Fibroblast of skin of abdomen (primary cell): ENCODE measurements at places on chromosomes 1 and 21.
A peak's percentile ranks its signal among the peaks of the same experiment; 100 is the strongest.

DNA sequence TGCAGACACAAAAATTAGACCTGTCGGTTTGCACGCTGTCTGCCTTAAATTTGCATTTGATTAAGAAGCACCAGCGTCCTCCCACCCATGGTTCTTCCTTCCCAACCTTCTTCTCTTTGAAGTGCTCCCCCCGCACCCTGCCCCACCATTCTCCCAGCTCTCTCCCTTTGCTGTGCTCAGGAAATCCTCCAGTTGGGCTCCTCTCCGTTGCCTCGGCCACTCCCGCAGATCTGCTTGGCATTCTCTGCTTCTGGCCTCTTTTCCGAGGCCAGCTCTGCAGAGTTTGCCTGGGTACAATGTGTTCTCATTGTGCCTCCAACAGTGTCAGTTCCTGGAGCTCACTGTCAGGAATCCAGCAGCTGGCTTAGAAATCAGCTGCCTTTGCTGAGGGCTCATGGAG, 126.1 kb downstream of the NAV1 start:
- DNase-seq, result no peak

DNA sequence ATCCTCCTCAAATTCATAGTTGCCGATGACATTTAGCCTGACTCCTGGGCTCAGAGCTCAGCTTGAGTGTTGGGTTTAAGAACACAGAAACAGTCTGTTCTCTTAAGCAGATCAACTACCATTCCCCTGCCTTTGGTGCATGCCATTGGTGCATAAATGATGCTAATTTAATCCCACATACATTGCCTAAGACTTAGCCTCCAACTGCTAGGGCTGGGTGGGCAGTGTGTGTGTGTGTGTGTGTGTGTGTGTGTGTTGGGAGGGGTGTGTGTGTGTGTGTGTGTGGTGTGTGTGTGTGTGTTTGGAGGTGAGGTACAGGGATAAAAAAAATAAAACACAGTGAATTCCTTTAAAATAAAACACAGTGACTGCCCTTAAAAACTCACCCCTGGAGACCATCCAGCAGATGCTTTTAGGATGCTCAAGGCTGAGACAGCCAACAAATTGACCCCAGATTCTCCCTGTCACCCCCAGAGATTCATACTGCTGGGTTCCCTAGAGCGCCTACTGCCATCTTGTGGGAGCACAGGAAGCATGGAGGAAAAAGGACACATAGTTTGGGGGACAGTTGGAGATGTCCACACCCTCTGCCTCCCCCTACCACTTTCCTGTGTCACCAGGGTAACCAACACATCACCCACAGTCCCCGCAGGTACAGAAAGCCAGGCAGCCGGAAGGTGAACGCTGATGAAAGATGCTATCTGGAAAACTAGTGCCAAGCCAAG, 30.6 kb downstream of the KLHDC7A start:
- DNase-seq, result no peak

- no peak for DNase-seq
Measured at GRCh38 chr1:53090227-53091147, 28.5 kb downstream of the PODN start.

DNA sequence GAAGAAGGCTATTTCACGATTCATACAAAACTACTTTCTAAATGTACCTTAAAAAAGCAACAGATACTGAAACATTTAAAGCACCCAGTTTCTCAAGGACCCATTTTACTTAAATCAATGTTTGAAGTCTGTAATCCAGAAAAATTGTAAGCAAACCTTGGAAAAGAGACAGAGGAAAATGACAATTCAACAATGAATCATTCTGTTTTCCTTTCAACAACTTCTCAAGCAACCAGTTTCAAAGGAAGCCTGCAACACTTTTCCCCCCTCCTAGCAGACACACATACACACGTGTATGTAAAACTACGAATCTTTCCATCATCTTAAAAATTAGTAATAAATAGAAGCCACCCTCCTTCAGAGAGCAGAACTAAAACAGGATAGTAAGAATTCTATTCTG, 1.2 kb downstream of the RERE start:
- DNase-seq, result peak; percentile 44

- DNase-seq, result no peak
Measured at GRCh38 chr1:10781137-10781536, 15.3 kb downstream of the CASZ1 start.

DNA sequence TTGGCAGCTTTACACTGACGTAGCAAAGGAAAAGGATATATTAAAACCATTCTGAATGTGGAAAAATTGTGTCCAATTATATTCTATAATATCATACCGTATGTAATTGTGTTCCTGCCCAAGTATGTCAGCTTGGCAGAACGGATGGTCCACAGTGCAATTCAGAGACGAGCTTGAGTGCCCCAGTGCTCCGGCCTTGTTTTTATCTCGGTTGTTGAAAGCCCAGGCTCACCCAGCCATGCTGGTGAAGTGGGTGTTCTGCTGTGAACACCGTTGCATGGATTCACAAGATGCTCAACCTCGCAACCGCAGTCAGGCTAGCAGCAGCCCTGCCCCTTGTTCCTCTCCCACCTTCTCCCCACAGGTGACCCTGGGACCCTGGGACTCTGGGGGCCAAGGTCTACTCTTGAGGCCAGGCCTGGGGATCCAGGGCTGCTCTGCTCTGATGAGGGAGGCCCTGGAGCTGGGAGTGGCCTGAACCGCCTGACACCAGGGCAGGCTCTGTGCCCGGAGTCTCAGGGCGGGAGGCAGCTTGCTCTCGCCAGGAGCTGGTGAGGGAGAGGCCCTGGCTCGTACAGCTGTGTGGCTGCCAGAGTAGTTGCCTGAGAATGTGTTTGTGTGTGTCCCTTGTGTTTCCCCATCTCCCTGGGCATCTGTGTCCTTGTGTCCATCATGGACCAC, 11.2 kb downstream of the PTPRF start:
- DNase-seq, result no peak

DNA sequence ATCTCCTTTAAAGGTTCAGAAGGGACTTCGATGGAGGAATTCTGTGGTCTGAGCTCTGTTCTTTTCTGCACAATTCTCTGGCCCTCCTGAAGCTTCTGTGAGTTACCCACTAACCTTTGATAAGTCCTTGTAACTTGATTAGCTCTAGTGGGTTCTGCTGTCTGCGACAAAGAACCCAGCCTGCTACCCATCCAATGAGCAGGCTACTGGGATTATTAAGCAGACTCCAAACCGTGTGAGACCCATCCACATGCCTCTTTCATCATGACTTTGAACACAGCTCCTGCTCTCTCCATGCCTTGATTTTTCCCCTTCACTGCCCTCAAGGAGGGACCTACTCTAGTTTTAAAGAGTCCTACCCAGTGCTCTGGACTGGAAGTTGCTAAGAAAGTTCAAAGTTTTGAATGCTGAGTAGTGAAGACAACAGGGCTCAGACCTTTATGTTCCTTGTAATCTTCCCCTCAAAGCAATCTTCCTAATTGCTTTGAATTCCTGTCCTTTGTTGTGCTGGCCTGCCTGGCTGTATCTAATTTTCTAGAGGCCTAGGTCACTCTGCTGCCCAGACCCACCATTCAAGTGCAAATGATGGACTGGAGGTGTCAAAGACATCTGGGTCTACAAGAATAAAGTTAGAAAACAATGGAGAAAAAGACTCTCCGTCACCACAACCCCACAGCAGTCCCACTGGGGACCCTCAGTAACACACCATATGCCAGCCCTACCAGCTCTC, 146.9 kb downstream of the RHOU start:
- no peak for DNase-seq

- peak; percentile 83 for DNase-seq
Measured at GRCh38 chr1:42822800-42823392, 5.7 kb upstream of the SVBP start.

GRCh38 chr1:71093938-71094337, 13.1 kb upstream of the ZRANB2 start:
- DNase-seq, result peak; percentile 16

- peak; percentile 18 for DNase-seq
Measured at GRCh38 chr1:220680085-220680687, 10.0 kb upstream of the C1orf115 start.

DNA sequence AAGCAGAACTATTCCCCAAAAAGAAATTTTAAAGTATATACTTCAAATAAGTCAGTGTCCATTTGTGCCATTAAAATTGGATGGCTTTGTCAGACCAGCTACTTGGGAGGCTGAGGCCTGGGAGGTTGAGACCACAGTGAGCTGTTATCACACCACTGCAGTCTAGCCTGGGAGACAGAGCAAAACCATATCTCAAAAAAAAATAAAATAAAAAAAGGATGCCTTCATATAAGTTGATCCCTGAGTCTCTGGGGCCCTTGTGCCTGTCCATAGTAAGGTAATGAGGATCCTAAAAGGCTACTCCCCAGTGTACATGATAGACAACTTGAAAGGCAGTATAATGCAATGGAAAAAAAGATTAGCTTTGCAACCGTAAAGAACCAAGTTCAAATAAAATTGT, 81.2 kb upstream of the BARHL2 start:
- no peak for DNase-seq

- no peak for DNase-seq
Measured at GRCh38 chr1:212578041-212578440, 30.5 kb upstream of the ATF3 start.

GRCh38 chr1:22751124-22751531, 40.5 kb downstream of the EPHB2 start:
- no peak for DNase-seq

DNA sequence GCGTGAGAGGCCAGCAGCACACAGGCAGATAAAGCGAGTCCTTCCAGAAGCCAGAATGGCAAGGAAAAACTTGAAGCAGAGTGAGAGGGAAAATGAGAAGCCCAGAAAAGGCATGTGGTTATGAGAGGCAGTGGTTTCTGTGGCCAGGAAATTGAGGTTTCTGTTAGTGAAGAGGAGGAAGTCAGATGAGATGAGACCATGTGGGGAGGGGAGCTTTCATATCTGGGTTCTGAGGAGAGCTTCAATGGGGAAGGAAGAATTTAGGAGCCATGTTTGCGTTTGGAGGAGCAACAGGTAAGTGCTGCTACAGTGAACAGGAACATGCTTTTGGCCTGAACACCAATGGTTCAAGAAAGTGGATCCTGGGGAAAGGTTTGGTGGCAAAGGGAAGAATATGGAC, 6.1 kb upstream of the CD1A start:
- no peak for DNase-seq

DNA sequence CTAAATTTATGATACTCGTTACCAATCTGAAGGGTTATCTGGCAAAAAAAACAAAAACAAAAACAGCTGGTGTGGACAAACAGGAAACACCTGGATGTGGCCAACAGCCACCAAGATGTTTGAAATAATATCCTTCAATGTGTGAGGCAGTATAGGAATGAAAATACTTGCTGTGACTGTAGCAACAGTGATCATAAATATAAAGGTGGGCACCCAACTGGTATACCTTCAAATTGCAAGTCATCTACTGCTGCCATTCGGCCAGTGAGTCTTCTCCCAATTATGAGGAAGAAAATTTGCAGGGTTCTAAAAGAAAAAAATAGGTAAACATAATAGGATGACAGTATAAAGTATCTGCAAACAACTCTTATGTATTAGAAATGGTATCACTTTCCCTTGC, 916 bp downstream of the YIPF1 start:
- DNase-seq, result no peak

DNA sequence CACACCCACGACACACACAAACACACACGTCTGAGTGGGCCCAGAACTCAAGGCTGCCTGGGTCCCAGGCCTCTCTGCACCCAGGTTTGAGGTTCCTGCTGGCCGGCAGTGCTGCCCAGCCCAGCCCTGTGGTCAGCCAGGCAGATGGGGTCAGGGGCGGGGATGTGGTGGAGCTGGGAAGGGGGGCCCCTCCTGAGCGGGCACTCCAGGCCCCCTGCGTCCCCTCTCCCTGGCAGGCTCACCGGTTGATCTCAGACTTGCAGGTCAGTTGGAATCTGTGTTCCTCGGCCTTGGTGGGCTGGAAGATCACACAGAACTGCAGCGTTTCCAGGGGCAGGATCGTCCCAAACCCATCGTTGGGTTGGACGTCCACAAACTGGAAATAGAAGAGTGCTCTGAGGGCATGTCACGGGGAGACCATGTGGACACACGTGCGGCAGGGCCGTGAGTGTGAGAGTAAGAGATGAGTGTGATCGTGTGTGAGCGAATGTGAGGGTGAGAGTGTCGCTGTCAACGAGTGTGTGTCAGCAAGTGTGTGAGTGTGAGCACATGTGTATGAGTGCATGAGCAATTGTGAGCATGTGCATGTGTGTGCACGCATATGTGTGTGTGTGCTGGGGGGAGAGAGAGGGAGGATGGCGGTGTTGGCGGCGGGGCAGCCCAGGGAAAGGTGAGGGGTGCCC, 19.7 kb upstream of the TMEM52 start:
- DNase-seq, result no peak
